ENCODE measurements at places on chromosomes 7 and 10.

- no peak for DNase-seq
These were observed 119.9 kb downstream of the PAXIP1 start for GRCh38 chr7:154882931-154883474.

DNA sequence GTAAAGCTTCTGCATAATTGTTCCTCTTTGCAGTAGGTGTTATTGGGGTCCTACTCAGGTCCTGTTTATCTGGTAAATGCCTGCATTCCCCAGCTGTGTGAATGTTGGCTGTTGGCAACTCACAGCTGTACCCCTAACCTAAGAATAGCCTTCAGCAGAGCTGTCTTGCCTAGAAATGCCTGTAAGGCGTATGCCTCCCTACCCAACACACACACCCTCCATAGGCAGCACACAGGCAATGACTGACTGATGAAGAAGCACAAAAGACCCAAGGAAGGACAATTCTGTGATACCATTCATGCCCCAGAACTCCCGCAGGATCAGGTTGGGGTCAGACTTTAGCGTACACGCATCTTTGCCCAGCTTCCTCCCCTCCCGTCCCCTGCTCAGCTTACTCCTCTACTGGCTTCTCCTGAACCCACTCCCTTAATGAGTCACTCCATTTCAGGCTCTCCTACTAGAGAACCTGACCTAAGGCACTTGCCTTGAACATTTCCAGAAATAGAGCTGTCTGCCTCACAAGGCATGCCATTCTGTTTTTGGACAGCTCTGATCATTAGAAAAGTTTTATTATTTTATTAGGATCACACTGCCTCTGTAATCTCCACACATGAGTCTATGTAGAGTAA is 99.2 kb upstream of the PIK3CG start:
- no peak for DNase-seq

DNA sequence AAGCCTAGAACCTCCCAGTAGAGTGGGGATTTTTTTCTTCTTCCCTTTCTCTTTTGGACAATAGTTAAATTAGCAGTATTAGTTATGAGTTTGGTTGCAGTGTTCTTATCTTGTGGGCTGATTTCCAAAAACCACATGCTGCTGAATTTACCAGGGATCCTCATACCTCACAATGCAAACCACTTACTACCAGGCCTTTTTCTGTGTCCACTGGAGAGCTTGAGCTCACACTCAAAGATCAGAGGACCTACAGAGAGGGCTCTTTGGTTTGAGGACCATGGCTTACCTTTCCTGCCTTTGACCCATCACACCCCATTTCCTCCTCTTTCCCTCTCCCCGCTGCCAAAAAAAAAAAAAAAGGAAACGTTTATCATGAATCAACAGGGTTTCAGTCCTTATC is 5.4 kb downstream of the OPN1SW start:
- DNase-seq = no peak

GRCh38 chr10:15821046-15821683 is 39.1 kb downstream of the MINDY3 start:
- no peak for DNase-seq

DNA sequence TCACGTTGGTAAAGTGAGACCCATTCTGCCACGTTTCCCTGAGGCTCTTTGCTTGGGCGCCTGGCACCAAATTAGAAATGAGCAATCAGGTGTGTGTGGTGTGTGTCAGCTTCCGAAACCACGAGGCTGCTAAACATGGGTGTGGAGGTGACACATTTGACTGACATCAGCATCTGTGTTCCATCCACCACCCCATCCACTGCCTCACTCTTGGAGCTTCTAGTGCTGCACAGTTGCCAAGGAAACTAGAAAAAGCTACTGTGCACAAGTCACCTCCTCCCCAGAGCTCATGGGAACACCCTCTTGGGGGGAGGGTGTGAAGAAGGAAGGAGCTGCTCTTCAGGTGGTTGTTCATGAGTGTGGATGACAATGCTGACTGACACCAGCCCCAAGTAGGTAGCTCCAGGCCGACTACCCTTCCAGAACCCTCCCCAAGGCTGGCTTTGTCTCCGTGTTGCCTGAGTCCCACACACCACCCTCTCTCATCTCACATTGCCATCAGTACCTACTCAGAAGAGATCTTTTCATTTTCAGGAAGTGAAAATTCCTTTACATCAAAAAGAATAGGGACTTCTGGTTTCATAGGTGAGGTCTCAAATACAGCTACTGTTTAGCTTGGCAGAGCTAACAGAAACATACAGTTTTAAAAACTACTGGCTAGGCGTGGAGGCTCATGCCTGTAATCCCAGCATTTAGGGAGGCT is 152.2 kb downstream of the TMEM178B start:
- DNase-seq = no peak

DNA sequence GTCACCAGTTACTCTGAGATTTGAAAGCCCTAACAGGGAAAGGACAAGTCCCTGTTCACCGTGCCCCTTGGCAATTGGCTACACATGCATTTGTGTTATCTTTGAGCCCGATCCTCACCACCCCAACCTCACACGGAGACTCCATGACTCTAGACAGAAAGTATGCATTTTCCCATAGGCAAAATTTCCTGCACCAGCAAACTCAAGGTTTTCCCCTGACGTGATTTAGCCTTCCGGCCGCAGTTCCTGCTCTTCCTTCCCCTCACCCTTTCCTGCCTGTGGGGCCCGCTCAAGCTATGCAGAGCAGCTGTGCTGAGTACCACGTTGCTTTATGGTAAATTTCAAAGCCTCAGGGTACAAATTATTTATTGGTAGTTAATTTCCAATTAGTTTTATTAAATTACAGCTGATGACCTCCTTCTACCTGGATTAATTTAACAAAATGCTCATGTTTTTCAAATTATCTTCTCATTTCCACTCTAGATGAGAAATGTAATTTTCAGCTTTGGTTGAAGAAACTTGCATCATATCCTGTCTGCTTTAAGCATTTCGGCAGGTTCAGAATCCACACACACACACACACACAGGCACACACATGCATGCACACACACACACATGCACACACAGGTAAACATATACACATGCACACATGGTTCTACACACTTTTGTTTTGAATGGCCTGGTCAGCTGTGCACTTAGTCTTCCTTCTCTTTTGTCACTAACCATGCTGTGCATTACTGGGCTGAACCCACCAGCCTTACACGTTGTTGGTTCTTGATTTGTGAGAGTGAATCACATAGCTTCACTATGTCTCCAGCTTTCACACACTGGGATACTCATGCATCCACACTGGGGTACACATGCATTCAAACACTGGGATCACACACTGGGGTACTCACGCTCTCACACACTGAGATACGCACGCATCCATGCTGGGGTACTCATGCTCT is 283.1 kb upstream of the PITRM1 start:
- no peak for DNase-seq

- no peak for DNase-seq
These were observed 26.5 kb upstream of the ZNF107 start for GRCh38 chr7:64639267-64640001.

DNA sequence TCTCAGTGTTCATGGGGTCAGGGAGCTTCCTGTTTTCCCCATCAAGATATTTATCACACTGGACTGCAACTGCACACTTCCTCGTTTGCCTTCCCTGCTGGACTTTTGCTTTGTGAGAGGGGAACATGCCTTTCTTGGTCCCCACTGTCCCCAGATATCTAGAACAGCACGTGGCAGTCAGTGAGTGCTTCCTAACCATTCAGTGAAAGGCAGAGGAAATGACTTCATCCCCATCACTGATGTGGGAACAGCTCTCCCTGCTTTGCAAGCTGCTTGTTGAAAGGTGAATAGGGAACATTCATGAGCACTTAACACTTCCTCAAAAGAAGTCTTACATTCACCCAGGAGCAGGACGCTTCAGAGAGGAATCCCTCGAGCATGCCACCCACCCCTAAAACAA is 135.4 kb downstream of the MYOF start:
- no peak for DNase-seq

- DNase-seq = no peak
These were observed 95.0 kb upstream of the SLC26A5 start for GRCh38 chr7:103541026-103541425.

DNA sequence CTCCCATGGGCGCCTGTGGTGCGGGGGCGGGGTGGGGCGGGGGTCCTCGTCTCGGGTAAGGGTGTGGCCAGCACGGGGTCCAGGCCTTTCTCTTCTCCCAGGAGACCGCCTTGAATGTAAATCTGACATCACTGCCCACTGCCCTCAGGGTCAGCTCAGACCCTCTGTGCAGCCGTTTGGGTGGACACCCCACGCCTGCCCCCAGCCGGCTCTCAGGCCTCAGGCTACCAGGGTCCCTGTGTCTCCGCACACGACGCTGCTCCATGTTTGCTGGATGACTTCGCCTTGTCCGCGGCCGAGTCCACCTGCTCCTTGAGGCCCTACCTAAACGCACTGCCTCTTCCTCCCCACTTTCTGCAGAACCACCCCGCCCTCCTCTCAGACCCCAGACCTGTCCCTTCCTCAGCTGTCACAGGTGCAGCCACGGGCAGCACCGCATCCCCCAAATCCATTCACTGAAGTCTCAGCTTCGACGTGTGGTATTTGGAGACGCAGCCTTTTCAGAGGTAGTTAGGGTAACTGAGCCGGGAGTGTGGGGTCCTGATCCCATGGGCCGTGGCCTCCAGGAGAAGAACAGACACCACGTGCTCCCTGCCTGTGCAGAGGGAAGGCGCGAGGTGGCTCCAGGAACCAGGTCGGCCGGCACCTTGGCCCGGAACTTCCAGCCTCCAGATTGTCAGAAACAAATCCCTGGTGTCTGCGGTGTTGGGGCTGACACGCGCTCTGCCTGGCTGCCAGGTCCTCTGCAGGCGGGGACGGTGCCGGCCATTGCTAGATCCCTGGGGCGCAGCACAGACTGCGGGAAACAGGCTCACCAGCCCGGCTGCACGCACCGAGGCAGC is 97.4 kb upstream of the DIP2C start:
- no peak for DNase-seq

GRCh38 chr10:70954381-70955176 is 66.2 kb upstream of the PCBD1 start:
- DNase-seq = no peak

GRCh38 chr7:101977249-101977648 is 159.8 kb downstream of the CUX1 start:
- no peak for DNase-seq

- DNase-seq = no peak
These were observed 411 bp downstream of the AUTS2 start for GRCh38 chr7:69598487-69599285.

- DNase-seq = no peak
These were observed 171.7 kb downstream of the LSM5 start for GRCh38 chr7:32318300-32319011.

GRCh38 chr10:94035982-94036765 is 42.4 kb downstream of the PLCE1 start:
- no peak for DNase-seq

GRCh38 chr10:33095867-33096815 is 138.1 kb upstream of the ITGB1 start:
- DNase-seq = no peak

DNA sequence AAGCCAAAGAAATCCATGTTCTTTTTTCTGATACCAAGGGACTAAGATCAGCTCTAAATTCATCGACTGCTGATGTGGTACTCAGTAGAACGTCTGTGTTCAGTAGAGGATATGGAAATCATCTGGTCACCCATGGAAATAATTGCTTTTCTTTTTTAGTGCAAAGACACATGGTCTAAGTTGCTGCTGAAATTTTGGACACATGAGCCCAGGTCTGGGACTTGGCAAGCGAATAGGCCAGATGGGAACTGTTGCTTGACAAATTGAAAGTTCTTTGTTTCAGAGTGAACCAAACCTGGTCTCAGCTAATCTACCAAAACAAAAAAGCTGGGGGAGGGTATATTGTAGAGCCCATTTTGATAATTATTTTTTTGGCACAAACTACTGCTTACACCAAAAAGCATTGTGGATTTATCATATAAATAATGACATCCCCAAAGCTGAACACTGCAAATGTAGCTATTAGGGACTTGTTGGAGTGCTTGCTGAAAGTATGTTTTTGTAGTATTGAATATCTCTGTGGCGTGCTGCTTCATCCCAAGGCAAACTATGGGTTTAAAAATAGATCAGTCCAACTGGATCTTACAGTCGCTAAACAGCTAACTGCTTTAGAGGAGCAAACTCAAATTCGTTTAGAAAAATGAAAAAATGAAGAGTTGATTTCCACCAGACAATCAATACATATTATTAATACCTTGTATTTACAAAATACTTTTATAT is 144.7 kb downstream of the TRIL start:
- no peak for DNase-seq

GRCh38 chr7:129169686-129170440 is 18.6 kb upstream of the SMO start:
- DNase-seq = no peak

GRCh38 chr10:33229252-33229948 is 105.1 kb downstream of the NRP1 start:
- no peak for DNase-seq

GRCh38 chr10:127492607-127493250 is 56.4 kb upstream of the NPS start:
- DNase-seq = no peak

- DNase-seq = no peak
These were observed 235.9 kb upstream of the MTPN start for GRCh38 chr7:136213012-136213411.

DNA sequence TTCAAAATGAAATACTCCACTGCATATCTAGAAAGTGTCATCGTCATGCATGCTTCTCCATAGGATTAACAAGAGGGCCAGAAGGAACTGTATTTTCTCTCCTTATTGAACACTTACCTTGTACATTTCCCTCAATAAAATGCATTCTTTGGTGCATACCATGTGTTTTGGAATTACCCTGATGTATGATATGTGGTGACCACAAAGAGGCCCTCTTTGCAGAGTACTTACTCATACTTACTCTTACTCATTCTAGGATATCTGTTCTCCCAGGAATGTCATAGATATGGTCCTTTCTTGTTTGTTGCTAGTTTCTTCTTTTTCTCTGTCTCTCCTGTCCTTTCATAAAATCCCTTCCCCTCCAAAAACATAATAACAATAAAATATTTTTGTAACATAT is 1087.1 kb upstream of the POT1 start:
- no peak for DNase-seq
